RPMI7951 (cell line): ENCODE measurements at places on chromosomes 1 and 21.

GRCh38 chr21:15080526-15080925, 15.7 kb upstream of the NRIP1 start:
- DNase-seq = no peak

- DNase-seq = peak; percentile 71
These were observed 32.4 kb downstream of the GNB1 start for GRCh38 chr1:1858382-1859086.

GRCh38 chr1:226645279-226645976, 93.7 kb downstream of the ITPKB start:
- no peak for DNase-seq

GRCh38 chr1:25837262-25837875, 17.6 kb downstream of the MTFR1L start:
- DNase-seq = no peak

- DNase-seq = no peak
These were observed 981.7 kb downstream of the TTLL7 start for GRCh38 chr1:83017276-83017675.

DNA sequence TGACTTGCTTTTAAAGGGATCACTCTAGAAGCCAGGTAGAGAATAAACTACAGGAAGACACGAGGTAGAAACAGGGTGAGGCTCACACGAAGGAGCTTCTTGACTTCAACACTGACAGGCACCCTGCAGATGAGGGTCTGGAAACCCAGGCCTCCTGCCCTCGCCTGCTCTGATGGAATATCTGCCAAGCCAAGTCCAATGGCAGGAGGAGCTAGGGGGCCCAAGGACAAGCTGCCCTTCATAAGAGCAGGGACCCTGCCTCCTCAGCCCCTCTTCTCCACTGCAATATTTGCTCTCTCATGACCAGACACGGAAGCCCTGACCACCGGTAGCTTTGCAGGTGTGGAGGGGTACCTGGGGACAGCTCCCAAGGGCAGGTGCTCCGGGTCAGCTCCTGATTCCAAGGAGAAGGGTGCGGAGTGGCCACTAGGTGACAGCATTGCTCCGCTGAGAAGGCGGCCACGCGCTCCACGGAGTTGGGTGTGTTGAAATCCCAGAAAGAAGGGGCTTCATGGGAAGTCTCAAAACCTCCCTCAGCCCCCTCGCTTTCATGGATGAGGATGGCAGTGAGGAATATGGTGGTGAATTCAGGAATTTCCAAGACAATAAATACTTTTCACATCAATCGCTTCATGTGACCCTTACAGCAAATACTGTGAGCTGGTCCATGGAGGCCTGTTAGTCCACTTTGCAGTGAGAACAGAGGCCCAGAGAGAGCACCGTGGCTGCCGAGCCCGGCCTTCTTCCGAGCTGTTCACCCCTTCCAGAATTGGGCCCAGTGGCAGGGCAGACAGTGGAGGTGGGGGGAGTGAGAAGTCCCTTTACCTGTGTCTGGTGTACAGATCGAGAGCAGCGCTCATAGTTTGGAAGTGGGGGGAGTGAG, 33.2 kb upstream of the PAX7 start:
- peak; percentile 25 for DNase-seq

GRCh38 chr1:40363721-40364120, 9.8 kb upstream of the SMAP2 start:
- DNase-seq = no peak

DNA sequence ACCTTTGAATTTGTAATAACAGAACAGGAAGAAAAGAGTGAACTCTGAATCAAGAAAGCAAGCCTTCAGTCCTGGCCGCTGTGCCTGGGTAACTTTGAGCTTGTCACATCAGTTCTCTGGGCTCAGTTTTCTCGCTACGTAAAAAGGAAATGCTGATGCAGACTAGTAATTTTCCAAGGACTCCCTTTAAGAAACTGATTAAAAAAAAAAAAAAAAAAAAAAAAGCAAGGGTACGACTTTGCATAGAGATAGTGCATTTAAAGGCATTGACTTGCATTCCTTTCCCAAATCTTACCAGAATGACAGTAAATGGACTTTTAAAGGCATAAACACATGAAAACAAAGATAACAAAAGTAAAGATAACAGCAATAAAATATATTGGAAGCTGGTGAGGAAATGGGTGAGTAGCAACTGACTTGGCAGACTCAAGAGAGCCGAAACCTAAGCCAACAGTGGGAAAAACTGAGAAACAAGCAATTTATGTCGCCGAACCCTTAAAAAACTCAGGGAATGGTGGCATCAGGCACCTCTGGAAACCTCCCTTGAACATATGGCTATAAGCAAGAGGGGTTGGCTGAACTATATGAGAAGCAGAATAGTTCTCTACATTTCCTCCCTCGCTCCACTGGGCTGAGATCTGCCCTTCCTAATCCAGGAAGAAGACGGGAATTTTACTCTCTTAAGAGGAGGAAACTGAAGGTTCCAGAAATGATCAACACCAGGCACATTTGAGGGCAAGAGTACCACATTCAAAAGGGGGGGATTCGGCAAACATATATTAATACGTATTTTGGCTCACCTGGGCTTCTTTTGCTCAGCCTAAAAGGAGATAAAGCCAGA, 189.2 kb downstream of the CDC7 start:
- no peak for DNase-seq

DNA sequence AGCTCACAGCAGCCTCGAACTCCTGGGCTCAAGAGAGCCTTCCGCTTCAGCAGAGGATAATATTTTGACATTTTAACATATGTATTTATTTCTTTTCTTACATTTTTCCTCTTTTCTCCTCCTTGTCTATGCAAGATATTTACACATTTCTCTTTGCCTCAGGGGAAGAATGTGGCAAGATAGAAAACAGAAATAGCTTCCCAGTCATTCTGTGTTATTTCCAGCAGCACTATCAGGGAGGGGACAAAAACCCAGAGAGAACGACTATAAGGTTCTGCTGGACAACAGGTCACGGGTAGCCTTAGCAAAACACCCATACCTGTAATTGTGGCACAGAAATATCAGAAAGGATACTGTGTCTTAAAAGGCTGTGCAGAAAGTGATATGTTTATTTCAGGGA, 7.9 kb downstream of the CD1D start:
- no peak for DNase-seq

DNA sequence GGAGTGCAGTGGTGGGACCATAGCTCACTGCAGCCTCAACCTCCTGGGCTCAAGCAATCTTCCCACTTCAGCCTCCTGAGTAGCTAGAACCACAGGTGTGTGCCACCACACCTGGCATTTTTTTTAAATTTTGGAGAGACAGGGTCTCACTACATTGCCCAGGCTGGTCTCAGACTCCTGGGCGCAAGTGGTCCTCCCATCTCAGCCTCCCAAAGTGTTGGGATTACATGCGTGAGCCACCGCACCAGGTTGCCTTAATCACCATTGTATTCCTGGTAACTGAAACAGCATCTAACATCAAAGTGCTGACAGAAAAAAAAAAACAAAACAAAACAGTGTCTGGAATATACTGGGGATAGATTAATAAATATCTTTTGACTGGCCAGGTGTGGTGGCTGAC, 18.2 kb downstream of the RPL5 start:
- no peak for DNase-seq

DNA sequence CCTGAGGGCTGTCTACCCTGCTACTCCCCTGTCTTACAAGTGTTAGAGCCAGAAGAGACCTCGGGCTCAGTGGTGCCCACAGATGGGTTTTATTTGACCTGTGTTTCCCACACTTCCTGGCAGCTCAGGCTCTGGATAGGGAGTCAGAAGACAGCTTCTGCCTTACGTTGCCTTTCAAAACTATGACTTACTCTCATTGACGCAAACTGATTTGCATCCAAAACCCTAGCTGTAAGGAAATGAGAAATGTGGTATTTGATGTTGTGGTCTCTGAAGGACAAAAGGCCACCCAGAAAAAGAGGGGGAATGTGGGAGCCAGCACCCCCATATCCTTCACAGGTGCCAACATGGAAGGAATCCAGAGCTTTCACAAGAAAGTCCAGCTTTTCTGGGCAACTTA, 180.2 kb downstream of the ATG4C start:
- DNase-seq = no peak

- no peak for DNase-seq
These were observed 108.0 kb downstream of the TAS1R2 start for GRCh38 chr1:18751425-18751824.

- DNase-seq = no peak
These were observed 396.6 kb downstream of the BRINP2 start for GRCh38 chr1:177567393-177567792.

GRCh38 chr1:53402891-53403655, 56.1 kb upstream of the DMRTB1 start:
- DNase-seq = no peak

DNA sequence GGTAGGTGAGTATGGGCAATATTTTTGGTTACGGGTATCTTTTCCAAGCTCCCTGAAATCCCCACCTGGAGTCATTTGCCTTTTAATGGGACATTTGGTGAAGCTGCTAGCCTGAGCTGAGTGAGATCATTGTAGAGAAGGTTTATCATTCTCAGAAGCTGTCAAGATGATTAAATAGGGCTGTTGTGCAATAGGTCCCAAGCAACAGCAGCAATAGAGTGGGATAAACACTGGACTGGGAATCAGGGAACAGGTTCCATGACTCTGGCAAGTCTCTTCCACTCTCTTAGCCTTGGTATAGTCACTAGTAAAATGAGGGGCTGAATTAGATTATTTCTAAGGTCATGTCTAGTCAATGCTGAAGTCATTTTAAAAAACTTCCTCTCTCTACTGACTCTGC, 30.3 kb upstream of the FAM78B start:
- DNase-seq = peak; percentile 7

DNA sequence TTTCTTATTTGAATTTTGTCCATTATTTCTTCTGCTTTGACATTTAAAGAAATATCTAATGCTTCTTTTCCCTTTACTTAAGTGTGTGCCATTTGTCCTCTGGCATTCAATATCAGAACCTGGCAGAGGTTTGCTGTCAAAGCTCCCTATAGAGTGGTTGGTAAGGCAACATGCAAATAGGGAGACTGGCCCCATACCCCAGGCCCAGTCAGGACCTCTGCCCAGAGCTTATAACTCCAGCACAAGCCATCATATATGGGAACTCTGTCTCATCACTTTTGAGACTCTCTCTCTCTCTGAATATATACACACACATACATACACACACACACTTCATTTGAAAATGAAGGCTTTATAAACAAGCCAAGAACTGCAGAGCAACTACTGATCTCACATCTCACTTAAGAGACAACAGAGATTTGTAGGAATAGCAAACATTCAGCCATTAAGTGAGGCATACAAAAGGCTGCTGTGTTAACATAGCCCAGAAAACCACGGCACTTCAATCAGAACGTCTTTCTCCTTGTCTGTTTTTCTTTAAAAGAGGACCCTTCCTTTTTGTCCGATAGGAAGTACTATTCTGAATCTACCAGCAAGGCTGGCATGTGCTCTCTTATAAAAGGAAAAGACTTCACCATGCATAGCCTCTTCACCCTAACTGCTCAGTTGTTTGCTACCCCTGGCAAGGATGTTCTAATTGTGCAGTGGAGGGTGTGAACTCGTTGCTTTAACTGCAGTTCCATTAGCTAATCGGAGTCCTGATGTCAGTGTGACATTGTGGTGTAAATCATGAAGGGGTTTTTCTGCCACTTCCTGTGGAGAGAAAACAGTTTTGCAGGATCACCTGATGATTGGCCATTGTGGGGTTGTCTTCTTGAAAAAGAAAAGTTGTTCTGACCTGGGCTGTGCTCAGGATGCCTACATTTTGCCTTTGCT, 101.7 kb downstream of the NR5A2 start:
- no peak for DNase-seq

- DNase-seq = no peak
These were observed 108.4 kb downstream of the BEND5 start for GRCh38 chr1:48668339-48668738.

- no peak for DNase-seq
These were observed 46.1 kb downstream of the ACKR1 start for GRCh38 chr1:159250638-159251216.

- no peak for DNase-seq
These were observed 21.8 kb downstream of the CAPN2 start for GRCh38 chr1:223733898-223734852.

GRCh38 chr1:159919236-159919865, 6.0 kb downstream of the TAGLN2 start:
- DNase-seq = no peak

DNA sequence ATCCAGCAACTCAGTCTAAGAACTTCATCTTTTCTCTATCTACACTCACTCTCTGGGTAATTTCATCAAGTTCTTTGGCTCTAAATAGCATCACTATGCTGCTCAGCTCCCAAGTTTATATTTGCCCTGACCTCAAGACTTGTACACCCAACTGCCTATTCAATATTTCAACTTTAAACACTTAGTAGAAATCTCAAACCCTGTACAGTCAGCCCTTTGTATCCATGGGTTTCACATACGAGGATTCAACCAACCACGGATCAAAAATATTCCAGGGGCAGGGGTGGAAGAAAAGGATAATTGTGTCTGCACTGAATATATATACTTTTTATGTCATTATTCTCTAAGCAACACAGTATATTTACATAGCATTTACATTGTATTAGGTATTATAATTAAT, 13.9 kb downstream of the ASH1L start:
- no peak for DNase-seq

DNA sequence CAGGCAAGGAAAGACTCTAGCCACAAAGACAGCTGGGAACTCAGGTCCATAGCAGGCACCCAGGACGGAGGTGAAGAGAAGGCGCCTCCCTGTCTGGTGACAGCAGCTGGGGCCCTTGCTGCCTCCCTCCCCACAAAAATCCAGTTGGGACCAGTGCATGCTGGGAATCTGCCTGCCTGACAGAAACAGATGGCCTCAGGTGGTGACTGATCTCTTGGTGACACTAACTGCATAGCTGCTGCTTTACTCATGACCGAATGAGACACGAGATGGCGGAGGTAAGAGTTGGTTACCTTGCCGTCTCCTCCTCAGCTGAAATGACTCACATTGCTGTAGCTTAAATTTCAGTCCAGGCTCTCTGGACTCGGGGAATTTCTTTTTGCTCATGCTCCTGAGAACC, 130.3 kb downstream of the FGGY start:
- peak; percentile 94 for DNase-seq

DNA sequence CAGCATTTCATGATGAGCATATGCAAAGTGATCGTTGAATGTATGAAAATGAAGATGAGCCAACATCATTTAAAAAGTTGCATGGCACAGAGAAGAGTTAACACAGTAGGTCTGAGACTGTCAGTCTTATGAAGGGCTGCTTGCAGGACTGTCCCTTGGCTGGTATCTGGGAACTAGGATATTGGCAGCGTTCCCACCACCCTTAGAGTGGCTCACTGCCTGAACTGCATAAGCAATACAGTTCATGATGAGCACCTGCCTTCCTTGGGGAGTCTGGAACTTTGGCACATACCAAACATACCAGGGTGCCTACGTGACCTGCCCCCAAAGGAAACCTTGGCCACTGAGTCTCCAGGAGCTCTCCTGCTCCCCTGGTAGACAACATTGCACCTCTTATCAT, 161.8 kb downstream of the DSCAM start:
- DNase-seq = no peak

GRCh38 chr1:24720152-24720551, 25.1 kb upstream of the CLIC4 start:
- peak; percentile 100 for DNase-seq
